ENCODE measurements at places on chromosomes 5 and 9. TPM values are rescaled to one million over a fixed set of nuclear protein-coding genes. Genes with fewer than 3 reads are reported as not detected.

Gene AGTPBP1
- total RNA-seq = 33.8 TPM

Gene GAS1
- total RNA-seq = 13.7 TPM

Gene LHX3
- not detected for total RNA-seq

Gene KLF9
- 35.5 TPM for total RNA-seq

Gene ANKRD31
- 0.43 TPM for total RNA-seq

Gene IL5
- total RNA-seq = not detected

Gene MARCHF11
- not detected for total RNA-seq

Gene GFPT2
- 4.3 TPM for total RNA-seq

Gene RALGPS1
- total RNA-seq = 1.6 TPM

Gene KIF20A
- 18.5 TPM for total RNA-seq

Gene ZNF474
- 0.39 TPM for total RNA-seq

Gene LCP2
- not detected for total RNA-seq

Gene PCDHB15
- total RNA-seq = 0.39 TPM

Gene GCNT1
- 37.3 TPM for total RNA-seq

Gene NTRK2
- 0.87 TPM for total RNA-seq

Gene CCDC152
- total RNA-seq = 0.39 TPM

Gene C9orf78
- 22.2 TPM for total RNA-seq

Gene CDC14B
- 37.4 TPM for total RNA-seq

Gene EXOC3
- total RNA-seq = 28.7 TPM

Gene GTF3C4
- 20.4 TPM for total RNA-seq

Gene PTTG1
- total RNA-seq = 51.3 TPM

Gene CAVIN4
- total RNA-seq = 0.79 TPM

Gene NDOR1
- 7.9 TPM for total RNA-seq

Gene BRIX1
- total RNA-seq = 23.1 TPM

Gene C5orf46
- 9.9 TPM for total RNA-seq

Gene SV2C
- total RNA-seq = not detected

Gene DIMT1
- 35.5 TPM for total RNA-seq

Gene GARNL3
- total RNA-seq = 6.2 TPM

Gene SHROOM1
- 8.8 TPM for total RNA-seq

Gene APC
- total RNA-seq = 30.2 TPM

Gene WDR38
- total RNA-seq = not detected

Gene WDR31
- total RNA-seq = 1.7 TPM

Gene PCDHGA5
- total RNA-seq = 1.6 TPM

Gene SLC27A6
- 86.0 TPM for total RNA-seq
